ENCODE measurements at places on chromosomes 3 and 15.

GRCh38 chr3:29465836-29466235 lies 185.0 kb downstream of the RBMS3 start:
- no peak for DNase-seq

DNA sequence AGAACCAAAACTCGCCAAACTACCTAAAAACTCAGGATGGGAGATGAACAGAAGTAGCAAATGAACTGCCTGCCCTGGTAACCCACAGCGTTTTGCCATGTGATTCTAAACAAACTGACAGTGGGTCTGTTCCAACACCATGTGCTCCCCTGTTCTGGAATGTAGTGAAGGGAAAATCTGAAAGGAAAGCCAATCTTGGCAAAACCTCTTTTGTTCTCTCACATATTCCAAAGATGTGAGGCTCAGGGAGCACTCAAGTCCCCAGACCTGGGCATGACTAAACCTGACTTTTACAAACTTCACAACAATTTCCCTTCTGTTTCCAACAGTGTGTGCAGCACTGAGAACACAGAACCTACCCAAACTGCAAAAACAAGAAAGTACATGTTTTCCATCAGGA lies 116.1 kb downstream of the IMPG2 start:
- DNase-seq, result no peak

GRCh38 chr3:111675846-111676210 lies 80.7 kb upstream of the ZBED2 start:
- DNase-seq, result no peak

GRCh38 chr15:41893422-41894250 lies at the start of gene SPTBN5:
Gene SPTBN5 (minus strand): TSS chr15:41894053. CDS start chr15:41893497, 556 bp downstream.
- no peak for DNase-seq

- DNase-seq, result no peak
These were observed 45.5 kb upstream of the HERC1 start for GRCh38 chr15:63879211-63879610.

- DNase-seq, result no peak
These were observed 96.2 kb upstream of the ARHGEF26 start for GRCh38 chr3:154025007-154025406.

DNA sequence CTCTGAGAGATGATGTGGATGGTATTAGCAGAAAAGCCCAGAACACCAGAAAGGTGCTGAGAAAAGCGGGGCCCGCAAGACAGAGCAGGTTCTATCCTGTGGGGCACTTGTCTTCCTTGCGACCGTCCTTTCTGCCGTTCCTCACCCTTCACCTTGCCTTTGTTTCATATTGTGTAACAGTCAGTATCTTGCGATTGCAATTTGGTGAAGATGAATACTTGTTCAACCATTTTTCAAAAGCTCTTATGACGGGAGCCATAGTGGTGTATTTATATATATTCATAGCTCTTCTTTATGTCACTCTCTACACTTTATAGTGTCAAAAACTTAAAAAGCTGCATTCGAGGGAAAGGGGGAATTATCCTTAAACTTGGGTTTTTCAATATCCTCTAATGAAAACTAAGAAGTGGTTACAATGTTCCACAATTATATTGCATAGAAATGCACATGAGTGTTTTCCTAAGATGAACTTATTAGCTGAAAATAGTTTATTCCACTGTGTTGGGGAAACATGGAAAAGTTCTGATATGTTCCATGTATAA lies 797 bp downstream of the MAP3K13 start:
- DNase-seq, result no peak

GRCh38 chr3:171649911-171650592 lies 160.2 kb downstream of the PLD1 start:
- DNase-seq, result no peak

- no peak for DNase-seq
These were observed 59.7 kb downstream of the PLXNA1 start for GRCh38 chr3:127042634-127043033.

DNA sequence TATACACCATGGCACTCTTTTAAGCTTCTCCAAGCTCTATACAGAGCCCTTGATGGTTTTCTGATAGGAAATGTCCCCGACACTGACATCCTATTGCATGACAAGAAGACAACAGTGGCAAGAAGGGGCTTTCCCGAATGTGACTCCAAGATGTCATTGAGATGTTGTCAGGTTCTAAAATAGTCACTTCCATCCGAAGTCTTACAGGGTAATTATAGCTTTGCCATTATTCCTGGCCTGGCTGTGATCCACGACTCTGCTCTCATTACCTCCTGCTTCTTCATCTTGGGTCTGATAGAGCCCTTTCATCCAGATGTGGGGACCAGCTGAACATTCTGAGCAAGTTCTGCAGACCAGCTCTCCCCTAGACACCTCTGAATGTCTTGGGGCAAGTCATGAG lies 40.6 kb upstream of the ADAMTS9 start:
- no peak for DNase-seq

- DNase-seq, result no peak
These were observed 149.1 kb downstream of the FNDC3B start for GRCh38 chr3:172188511-172188910.

DNA sequence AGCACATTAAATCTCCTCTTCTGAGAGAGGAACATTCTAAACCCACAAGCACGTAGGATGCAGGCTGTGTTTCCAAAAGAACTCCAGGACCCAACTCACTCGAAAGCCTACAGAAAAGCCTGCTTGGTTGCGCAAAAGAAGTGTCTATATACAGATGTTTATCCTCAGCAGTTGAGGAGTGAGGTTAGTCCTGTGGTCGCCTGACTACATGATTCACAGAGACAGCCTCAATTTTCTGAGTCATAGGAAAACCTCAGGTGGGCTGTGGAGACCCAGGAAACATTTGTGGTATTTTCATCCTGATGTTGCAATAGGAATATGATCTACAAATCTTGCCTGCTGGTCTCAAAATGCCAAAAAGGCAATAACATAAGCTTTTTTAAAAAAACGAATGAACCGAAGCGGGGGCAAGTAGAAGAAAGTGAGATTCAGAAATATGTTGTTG lies 183.8 kb upstream of the THRB start:
- DNase-seq, result no peak

DNA sequence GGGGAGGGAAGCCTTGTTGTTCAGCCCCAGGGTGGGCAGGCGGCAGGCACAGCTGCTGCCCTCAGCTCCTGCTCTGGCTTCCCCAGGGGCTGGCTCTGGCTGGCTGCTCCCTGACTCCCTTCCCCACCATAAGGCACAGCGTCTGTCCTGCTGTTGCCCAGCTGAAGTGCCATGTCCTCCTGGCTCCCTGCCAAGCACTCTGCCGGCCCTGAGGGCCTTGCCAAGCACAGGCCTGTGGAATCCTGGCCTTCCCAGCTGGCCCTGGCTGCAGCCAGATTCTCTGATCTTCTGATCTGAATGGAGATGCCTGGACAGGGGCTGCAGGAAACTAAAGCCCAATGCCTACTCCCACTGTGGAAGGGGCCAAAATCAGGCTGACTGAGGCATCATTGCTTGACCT lies 1.1 kb downstream of the IQCF6 start:
- no peak for DNase-seq

DNA sequence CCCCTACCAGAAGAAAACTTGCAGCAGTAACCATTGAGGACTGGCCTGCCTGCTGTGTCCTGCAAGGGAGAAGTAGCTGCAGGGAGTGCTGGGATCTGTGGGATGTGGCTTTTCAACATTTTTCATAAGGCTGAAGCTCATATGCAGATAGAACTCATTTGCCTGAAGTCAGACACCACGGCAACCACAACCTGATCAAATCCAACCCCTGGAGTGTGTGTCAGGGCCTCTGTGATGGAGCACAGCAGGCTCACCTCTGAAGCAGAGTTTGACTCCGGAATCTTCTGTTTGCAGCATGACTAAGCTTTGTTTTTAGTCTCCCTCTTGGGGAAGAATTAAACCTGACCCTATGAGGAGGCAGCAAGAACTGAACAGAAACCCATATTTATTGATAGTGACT lies 508.7 kb downstream of the AGBL1 start:
- DNase-seq, result no peak

DNA sequence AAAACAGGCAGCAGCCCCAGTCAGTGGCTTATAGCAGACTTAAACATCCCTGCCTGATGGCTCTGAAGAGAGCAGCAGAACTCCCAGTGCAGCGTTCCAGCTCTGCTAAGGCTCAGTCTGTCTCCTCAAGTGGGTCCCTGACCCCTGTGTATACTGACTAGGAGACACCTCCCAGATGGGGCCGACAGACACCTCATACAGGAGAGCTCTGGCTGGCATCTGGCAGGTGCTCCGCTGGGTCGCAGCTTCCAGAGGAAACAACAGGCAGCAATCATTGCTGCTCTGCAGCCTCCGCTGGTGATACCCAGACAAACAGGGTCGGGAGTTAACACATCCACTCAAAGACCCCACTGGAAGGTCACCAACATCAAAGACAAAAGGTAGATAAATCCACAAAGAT lies 93.5 kb downstream of the RFX7 start:
- DNase-seq, result no peak

- DNase-seq, result no peak
These were observed 44.4 kb upstream of the C3orf38 start for GRCh38 chr3:88105325-88105724.

DNA sequence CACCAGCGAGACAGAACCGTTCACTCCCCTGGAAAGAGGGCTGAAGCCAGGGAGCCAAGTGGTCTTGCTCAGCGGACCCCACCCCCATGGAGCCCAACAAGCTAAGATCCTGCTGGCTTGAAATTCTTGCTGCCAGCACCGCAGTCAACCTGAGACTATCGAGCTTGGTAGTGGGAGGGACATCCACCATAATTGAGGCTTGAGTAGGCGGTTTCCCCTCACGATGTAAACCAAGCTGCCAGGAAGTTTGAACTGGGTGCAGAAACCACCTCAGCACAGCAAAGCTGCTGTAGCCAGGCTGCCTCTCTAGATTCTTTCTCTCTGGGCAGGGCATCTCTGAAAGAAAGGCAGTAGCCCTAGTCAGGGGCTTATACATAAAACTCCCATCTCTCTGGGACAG lies 151.0 kb downstream of the MBNL1 start:
- no peak for DNase-seq

GRCh38 chr3:123493912-123494311 lies 45.0 kb upstream of the ADCY5 start:
- DNase-seq, result no peak

DNA sequence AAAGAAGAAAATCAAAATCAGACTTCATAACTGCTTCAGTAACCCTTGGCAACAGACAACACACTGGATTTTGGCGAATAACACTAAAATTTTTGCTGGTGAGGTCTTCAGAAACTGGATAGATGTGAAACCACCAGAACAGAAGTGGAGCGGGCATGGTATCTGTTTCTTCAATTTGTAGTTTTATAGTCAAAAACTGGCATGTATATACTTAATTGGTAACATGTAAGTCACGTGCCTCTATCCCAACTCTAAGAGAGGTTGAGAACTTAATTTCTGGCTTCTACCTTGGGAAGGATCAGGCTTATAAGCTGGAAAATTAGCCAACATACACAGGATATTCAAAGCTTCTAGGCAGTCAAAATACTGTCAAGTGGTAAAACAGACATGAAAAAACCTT lies 172.6 kb upstream of the CHL1 start:
- no peak for DNase-seq

- no peak for DNase-seq
These were observed 186.8 kb downstream of the CPNE4 start for GRCh38 chr3:131847966-131848510.

DNA sequence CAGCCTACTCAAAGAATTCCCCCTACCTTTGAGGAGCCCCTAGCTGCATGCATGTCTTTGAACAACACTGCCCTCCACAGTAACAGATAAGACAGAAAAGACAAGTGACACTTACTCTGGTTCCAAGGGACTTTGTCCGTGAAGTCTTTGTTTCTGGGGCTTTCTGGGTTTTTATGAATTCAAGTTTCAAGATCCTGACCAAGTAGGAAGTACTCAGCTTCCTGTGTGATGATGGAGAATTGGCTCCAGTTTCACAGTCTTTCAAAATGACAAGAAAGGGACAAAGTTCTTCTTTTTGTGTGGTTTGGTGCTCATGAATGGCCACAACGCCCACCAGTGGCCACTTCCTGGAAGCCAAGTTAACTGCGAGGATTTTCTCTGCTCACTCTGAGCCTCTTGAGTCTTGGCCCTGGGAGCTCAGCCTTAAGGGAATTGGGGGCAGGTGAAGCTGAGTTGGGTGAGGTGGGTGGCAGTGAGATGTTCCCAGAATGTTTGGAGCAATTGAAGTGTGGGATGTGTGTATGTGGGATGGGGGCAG lies at the start of gene CCR1:
CCR1 (minus strand) TSS at position 147 of the 538 bp plus-strand sequence. CDS start 4,000 bp downstream, outside the sequence.
- no peak for DNase-seq

- no peak for DNase-seq
These were observed 45.7 kb upstream of the PTX3 start for GRCh38 chr3:157390713-157391515.

GRCh38 chr3:95721938-95722337 lies 1092.5 kb upstream of the EPHA6 start:
- no peak for DNase-seq

DNA sequence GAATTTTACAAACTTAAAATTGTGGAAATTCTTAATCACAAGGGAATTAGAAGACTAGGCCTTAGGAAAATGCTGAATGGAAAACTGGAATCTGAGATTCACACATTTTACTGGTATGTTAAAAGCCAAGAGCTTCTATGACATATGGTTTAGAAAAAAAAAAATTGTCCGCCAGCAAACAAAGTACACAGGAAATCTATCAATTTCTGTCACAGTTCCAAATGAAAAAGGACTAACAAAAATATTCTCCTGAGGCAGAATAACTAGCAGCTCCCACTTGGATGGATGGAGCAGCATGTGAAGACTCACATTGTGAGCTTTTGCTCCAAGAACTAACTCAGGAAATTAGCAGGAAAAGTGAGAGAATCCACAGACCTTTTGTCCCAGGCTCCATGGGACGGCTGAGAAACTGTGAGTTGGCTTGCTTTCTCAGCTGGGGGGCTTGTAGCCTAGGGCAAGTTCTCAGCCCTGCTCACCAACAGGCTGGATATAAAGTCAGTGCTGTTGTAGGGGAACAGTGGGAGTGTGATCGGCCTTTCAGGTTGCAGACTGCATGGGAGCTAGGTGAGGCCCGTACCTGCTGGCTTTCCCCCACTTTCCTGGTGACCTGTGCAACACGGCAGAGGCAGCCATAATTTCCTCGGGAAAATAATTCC lies 731.1 kb upstream of the SGO1 start:
- DNase-seq, result no peak

DNA sequence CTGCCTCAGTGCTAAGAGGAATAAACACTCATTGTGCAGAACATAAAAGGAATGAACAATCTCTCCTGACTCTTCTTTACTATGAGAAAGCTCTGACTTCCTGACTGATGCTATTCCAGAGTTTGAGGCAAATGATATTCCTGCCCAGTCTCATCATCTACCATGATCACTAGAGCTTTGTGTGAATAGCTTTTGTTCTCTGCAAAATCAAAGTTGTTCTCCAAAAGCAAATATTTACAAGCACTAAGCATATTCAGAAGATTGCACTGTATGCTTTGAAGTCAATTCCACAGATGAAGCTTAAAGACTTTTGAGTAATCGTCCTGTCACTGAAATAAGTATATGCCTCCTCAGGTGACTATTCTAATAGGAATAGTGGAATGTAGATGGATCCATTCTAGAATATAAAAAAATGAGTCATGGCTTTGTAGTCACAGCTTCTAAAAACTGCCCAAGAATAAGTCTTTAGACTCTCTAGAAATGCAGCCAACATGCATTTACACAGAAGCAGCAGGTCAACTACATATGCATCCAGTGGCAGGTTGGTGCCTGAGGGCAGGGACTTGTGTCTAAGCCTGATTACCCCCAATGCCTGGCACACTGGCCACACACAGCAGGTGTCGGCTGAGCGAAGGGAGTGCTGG lies 34.6 kb downstream of the TNFAIP8L3 start:
- DNase-seq, result no peak

- no peak for DNase-seq
These were observed 77.8 kb upstream of the CHRNB4 start for GRCh38 chr15:78718837-78719236.

- DNase-seq, result no peak
These were observed 449.1 kb downstream of the IL5RA start for GRCh38 chr3:2661078-2661477.

Data from hematopoietic multipotent progenitor cell treated with erythropoietin and hydrocortisone succinate and interleukin-3 and kit ligand, for 17 days (in vitro differentiated cells).